ENCODE measurements at places on chromosomes 13 and 19.
A peak's percentile ranks its signal among the peaks of the same experiment; 100 is the strongest.

DNA sequence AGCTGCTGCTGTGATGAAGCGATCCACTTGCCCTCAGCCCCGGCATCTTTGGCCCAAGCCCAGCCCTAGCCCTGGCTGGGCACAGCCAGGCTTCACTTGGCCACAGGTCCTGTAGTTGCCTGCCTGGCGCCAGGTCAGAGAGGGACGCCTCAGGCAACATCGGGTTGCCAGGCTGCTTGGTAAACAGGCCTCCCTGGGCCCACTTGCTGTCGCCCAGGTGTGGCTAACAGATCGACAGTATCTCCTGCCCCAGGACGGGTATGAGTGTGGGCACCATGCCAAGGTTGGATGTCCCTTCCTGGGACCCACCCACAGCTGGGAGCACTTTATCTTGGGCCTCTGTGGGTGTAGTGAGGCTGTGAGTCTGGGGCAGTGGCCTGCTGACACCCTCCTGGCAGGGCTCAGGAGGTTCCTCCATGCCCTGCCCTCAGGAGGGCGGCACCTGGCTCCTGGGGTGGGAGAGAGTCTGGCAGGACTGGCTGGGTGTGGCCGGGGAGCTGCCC, 27.8 kb downstream of the CARM1 start:
- no peak for DNase-seq

DNA sequence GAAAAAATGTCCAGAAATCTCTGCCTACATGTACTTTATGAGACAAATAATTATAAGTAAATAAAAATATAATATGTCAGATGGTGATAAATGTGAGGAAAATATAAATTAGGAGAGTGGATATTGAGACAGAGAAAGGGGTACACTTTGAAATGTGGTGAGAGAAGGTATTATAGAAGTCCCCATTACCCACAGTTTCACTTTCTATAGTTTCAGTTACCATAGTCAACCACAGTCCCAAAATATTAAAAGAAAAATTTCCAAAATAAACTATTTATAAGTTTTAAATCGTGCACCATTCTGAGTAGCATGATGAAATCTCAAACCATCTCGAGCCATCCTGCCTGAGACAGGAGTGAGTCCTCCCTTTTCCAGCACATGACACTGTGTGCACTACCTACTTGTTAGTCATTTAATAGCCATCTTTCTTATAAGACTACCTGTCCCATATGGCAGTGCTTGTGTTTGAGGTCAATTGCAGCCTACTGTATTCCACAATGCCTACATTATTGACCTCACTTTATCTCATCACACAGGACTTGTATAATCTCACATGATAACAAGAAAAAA, 653.7 kb downstream of the DACH1 start:
- no peak for DNase-seq

- no peak for DNase-seq
Measured at GRCh38 chr13:51327961-51328360, 11.5 kb upstream of the SERPINE3 start.

GRCh38 chr13:99766641-99767045, 204.9 kb downstream of the ZIC5 start:
- no peak for DNase-seq

- no peak for DNase-seq
Measured at GRCh38 chr13:109163037-109163379, 533.6 kb downstream of the MYO16 start.

DNA sequence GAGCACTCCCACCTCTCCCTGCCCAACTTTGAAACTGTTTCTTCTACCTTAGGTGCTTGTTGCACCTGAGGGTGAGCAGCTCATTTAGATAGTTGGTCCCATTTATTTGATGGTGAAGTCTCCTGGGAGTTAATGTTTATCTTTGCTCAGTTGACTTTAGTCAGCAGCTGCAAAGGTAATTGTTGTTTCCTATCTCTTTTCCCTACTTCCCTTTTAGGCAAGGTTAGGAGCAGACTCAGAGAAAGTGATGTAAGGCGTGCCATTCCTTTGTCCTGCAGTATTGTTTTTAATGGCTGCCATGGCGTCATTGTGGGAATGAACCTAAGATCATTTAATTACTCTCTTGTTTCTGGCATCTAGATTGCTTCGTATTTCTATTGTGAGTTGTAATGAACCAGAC, 11.6 kb downstream of the AKAP11 start:
- no peak for DNase-seq

GRCh38 chr13:93235258-93236015, 8.8 kb downstream of the GPC6 start:
- no peak for DNase-seq

GRCh38 chr19:3708207-3708931, at the start of gene TJP3:
TJP3 (plus strand) TSS chr19:3708384; CDS start chr19:3728433, 20,049 bp downstream.
- no peak for DNase-seq

- DNase-seq, result no peak
Measured at GRCh38 chr19:38265213-38265861, 964 bp downstream of the SPINT2 start.

DNA sequence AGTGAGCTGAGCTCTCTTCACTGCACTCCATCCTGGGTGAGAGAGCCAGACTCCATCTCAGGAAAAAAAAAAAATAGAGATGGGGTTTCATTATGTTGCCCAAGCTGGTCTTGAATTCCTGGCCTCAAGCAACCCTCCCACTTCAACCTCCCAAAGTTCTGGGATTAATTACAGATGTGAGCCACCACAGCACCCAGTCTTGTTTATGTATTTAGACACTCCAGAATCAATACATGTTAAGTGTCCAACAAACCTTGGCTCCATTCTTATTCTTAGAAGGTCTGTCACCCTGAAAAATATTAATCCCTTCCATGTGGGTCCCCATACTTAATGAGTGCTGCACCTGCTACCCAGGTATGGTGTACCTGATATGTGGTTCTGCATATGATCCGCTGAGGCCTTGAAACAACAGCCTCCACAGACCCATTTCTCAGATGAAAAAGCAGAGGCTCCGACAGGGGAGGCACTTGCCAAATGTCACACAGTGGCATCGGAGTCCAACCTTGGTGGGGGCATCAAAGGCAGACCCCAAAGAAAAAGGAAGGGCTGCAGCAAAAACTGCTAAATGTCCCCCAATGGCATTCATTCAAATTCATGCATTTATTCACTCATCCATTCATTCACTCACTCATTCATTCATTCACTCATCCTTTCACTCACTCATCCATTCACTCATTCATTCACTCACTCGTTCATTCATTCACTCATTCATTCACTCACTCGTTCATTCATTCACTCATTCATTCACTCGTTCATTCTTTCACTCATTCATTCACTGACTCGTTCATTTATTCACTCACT, 16.7 kb downstream of the TICAM1 start:
- DNase-seq, result no peak

DNA sequence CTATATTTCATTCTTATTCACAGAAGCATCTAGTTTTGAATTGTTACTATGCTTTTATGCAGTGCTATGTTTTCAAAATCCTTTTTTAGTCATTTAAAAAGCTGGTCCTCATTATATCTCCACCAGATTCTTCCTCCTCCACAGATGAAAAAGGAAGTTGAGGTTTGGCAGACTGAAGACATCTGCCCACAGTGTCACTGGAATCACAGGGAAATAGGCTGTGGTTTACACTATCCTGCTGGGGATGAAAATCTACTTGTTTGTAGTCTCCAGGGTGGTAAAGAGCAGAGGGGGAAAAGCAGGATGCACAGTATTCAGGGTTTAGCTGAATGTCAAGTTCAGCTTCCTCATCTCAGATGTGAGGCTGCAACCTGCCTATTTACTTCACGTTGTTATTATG, 351.2 kb downstream of the DNAJC15 start:
- DNase-seq, result no peak

GRCh38 chr13:106525865-106526264, 9.6 kb downstream of the EFNB2 start:
- no peak for DNase-seq

GRCh38 chr19:4124638-4125037, 716 bp upstream of the MAP2K2 start:
- DNase-seq, result peak; percentile 29

DNA sequence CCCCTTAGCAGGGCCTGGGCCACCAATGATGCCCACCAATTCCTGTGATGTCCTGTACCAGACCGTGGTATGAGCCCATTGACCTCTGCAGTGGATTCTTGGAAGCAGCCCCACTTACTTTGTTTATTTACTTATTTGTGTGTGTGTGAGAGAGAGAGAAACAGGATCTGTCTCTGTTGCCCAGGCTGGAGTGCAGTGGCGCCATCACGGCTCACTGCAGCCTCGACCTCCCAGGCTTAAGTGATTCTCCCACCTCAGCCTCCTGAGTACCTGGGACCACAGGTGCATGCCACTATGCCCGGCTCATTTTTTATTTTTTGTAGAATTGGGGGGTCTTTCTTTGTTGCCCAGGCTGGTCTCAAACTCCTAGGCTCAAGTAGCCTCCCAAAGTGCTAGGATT, 13.0 kb downstream of the MYO9B start:
- no peak for DNase-seq

GRCh38 chr13:112969692-112970338, 801 bp downstream of the MCF2L start:
- no peak for DNase-seq

DNA sequence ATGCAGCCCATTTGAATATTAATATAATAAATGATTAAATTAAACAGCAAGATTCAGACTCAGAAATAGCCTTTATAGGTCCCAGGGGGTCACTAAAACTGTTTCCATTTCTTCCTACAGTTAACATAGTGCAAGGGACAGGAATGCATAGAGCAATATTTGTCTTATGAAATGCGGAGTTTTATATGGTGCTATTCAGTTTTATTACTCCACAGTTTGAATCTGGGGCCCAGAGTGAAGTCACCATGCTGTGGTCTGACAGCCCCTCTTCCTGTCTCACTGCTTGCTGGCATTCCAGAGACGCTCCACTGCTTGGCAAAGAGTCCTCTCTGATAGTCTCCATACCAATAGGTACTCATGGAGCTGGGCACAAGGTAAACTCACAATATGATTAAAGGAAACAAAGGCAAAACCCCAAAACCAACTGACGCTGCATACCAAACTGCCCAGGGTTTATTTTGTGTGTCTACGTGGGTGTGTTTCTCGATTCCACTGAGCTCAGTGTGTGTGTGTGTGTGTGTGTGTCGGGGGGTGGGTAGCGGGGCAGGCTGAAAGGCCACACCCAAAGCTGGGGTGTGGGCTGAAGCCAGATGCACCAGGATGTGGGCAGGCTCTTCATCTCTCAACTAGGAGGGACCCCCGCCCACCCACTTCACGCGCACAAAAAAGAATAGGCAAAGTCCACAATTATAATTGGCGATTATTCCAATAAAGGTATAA, 277.9 kb downstream of the TSHZ3 start:
- DNase-seq, result no peak

GRCh38 chr13:110643768-110644421, 28.6 kb downstream of the NAXD start:
- no peak for DNase-seq

GRCh38 chr19:555474-555808, 11.6 kb downstream of the GZMM start:
- no peak for DNase-seq

DNA sequence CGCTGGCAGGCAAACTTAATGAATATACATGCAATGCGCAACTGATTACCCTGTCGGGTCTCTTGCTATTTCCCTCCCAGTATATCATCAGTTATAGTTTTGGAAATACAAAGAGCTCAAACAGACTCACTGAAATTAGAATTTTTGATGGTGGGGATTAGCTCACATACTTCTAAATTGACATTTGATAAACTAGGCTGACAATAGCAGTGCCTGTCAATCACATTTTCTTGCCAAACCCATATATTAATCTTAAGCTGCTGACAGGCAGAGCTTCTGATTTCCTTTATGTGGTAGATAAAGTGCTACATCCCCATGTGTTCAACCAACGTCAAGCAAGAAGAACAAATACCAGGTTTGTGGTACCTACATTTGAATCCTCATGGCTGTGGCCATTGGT, 241.6 kb downstream of the DNAJC15 start:
- no peak for DNase-seq

DNA sequence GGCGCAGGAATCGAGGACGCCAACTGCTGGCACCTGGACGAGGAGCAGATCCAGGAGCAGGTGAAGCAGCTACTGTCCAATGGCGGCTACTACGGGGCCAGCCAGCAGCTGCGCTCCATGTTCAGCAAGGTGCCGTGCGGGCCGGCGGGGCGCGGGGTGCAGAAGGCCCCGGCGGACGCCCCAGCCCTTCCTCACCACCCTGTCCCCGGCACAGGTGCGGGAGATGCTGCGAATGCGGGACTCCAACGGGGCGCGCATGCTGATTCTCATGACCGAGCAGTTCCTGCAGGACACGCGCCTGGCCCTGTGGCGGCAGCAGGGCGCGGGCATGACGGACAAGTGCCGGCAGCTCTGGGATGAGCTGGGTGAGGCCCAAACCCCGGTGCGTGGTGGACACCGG, 13.6 kb downstream of the ZSWIM4 start:
- no peak for DNase-seq

DNA sequence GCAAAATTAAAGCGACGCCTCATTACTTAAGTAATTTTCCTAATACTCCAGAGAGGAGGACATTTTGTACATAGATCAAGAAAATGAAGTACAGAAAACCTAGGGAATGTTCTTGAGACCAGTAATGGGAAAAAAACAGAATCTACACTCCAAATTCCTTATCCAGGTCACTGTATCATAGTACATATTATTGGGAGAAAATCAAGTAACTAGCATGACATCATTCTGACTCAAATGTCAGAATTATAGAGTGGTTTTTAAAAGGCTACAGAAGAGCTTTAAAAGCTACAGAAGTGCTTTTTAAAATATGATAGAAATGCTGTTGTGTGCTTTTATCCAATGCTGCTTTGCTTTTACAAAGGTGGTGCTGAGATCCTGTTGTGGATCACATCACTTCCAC, 86.3 kb upstream of the SLC15A1 start:
- DNase-seq, result no peak

Data from activated CD4-positive, alpha-beta memory T cell treated with anti-CD3 and anti-CD28 coated beads for 36 hours (primary cell).